Stimulated activated CD8-positive, alpha-beta memory T cell treated with anti-CD3 and anti-CD28 coated beads, Interleukin-15, amount 100 ng/mL, for 4 hours (primary cell): ENCODE measurements at places on chromosomes 2 and 18.

DNA sequence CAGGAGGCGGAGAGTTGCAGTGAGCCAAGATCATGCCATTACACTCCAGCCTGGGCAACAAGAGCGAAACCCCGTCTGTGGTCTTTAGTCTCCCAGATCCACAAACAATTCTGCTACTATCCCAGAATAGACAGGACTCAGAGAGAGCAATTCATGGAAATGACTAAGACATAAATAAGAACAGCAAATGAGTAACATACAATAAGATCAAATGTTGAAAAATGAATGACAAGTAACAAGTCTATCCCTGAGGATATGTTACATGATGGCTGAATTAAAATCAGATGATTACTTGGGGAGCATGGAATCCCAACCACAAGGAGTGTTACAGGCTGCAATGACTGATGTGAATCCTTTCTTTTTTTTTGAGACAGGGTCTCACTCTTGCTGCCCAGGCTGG is 10.3 kb downstream of the ARL5A start:
- no peak for DNase-seq

DNA sequence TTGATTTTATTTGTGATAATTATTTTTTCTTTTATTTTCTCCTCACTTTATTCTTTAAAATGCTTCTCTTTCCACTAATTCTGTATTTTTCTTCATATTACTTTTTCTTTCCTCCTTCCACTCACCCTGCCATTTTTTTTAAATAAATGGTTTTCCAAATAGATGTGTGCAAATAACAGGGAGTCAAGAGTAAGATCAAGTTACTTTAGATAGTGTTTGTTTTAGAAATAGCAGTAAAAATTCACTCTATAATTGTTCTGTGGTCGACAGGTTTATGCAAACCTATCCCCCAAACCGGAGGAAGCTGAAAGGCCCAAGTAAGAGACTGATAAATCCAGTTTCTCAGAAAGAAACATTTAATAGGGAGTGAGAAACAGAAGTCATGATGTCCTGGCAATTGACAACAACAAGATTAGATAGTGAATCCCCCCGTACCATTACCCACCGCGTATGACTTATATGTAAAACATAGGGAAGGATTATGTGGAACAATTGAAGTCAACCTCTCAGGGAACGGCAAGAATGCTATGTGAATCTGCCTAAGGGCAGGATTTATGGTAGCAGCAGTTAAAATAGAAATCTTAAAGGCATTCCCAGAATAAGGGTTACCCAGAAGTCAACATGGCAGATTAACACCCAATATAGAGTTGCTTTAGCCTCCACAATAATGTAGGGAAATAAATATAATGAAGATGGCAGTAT is 75.5 kb downstream of the KYNU start:
- DNase-seq = no peak

- DNase-seq = no peak
Measured at GRCh38 chr18:2529154-2529553, 42.2 kb downstream of the METTL4 start.

DNA sequence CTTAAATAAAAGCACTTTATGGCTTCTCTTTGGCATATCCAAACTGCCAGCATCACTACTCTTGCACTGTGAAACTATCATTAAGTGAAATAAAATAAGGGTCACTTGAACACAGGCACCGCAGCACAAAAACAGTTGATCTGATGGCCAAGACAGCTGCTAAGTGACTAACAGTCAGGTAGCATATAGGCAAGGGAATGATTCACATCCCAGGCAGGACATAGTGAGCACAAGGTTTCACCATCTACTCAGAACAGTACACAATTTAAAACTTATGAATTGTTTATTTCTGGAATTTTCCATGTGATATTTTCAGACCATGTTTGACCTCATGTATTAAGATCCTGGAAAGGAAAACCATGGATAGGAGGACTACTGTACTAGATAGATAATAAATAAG is 214.2 kb downstream of the MREG start:
- no peak for DNase-seq

DNA sequence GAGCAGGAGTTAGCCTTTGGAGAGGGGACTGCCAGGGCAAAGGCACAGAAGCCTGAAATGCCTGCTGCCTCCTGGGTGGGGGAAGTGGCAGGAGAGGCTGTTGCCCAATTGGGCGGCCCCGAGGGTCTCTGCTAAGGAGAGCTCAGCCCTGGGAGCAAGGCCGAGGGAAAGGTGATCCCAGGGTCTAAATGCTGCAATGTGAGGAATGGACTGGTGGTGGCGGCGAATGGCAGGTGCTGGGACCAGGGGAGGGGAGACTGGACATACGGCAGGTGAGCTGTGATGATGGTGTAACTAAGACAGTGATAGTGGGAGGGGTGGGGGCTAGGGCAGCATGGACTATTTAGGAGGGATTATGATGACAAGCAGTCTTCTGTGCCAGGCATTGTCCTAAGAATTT is 104.0 kb downstream of the DYSF start:
- no peak for DNase-seq

DNA sequence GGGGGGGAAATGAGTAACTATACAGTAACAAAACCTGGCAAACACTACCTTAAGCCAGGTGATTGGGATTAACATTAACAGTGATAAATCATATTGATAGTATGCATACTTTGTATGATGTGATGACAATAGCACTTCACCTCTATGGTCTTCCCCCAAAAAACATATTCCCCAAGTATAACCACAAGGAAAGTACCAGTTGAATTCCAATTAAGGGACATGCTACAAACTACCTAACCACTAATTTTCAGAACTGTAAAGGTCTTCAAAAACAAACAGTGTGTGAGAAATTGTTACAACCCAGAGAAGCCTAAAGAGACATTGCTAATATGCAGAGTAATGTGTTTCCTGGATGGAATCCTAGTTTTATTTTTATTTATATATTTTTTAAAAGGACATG is 152.4 kb downstream of the ZRANB3 start:
- DNase-seq = no peak

DNA sequence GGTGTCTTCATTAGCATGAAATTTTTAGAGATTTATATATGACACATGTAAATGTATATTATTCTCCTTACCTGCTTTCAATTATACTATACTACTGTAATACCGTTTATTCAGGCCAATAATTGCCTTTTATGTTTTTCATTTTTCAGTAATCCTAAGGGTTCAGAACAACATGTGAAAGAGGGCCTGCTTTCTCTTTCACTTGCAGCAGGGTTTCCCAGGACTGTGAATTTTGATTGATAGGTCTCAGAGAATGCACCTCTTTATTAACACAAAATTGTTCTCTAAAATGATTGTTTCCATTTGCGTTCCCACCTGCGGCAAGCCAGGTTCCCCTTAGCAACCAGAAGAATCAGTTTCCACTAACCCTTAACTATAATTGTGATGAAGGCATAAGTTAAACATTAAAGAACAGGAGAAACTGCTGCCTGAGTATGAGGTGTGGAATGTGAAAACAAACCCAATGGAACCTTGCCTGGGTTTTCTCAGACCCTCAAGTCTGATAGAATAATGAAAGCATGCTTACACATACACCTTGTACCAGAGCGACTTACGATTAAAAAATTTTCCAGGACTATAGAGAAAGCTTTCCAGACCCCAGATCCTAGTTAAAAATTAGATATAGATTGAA is 1591.2 kb upstream of the LRRTM1 start:
- no peak for DNase-seq

- no peak for DNase-seq
Measured at GRCh38 chr2:88658881-88659537, 31.7 kb upstream of the EIF2AK3 start.

DNA sequence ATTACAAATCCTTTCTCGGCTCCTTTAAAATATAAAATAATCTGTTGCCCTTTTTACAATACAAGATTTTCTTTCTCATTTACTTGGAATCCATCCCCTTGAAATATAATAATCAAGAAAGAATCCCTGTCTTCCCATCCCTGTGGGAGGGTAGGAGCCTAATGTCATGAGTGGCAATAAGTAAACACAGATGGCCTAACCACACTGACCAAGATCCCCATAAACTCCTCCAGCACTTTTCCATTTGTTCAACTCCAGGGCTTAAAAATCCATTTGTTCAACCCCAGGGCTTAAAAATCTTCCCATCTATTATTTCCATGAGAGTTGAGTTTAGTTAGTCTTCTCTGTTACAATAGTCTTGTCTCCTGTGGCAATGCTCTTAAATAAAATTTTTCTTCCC is 297.6 kb downstream of the CDH7 start:
- DNase-seq = no peak

- no peak for DNase-seq
Measured at GRCh38 chr2:10345126-10345525, 42.4 kb downstream of the HPCAL1 start.

- no peak for DNase-seq
Measured at GRCh38 chr18:68779169-68779568, 18.7 kb upstream of the CCDC102B start.

GRCh38 chr18:404061-404636 is 96.4 kb downstream of the COLEC12 start:
- DNase-seq = no peak

DNA sequence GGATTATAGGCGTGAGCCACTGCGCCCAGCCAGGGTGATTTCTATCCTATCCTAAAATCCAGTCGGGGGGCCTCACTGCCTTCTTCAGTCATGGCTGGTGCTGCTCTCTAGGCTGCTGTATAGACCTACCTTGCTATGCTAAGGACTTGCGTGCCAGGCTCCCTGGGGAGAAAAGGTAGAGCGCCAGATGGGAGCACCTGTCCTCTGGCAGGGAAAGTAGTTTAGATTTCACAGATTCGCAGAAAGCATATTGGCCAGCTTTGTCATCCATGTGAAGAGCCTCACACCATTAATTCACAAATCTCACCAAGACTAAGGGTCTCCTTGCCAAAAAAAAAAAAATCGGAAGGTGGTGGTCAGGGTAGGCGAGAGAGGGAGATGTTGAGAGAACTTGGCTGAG is 217.6 kb downstream of the ATAD2B start:
- no peak for DNase-seq

GRCh38 chr18:13390711-13391110 is 172.2 kb downstream of the LDLRAD4 start:
- DNase-seq = no peak

GRCh38 chr2:47950340-47951301 is 44.3 kb upstream of the FBXO11 start:
- no peak for DNase-seq

DNA sequence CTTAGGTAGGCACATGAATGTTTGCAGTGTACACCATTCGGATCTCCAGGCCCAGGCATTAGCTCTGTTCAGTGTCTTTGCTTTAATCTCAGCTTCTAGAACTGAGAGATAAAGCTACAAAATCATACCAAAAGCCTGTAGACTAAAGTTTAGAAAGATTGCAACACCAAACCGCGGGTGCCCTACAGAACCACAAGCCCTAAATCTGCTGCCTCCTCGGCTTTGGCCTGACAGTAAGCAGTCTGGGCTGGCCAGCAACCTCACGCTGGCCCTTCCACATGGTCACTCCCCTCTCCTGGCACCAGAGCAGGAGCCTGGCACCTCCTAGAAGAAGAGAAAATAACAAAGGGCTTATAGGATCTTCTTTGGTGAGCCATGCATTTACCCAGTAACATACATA is 8.9 kb upstream of the OSR1 start:
- DNase-seq = no peak

DNA sequence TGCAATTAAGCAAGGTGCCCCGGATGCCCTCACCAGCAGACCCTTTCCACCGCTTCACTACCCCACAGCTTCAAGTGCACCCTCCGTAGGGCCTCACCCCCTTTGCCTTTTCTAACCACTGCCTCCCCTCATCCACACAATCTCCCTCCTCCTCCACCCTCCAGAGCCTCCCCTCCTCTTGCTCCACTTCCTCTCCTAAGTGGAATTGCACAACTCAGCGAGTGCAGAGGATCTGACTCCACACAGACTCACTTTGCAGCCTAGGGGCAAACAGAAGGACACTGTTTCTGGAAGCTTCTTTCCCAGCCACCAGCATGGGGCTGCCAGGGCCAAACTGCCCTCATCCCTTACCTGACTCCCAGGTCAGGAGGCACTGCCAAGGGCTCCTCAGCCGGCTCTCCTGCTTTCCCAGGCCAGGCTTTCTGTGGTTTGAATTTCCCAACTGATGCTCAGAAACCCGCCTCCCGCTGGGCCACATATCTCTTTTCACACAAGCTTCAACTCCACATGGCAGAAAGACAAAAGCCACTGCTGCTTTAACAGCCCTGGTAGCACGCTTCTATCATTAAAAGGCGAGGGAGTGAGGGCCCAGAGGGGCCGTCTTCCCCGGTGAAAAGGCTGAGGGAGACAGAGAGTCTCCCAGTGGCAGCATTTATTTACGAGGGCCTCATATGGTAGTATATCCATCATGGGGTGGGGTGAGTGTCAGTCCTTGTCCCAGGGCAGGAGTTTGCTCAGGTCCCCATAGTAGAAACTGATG is 74.7 kb upstream of the MGAT4A start:
- no peak for DNase-seq

DNA sequence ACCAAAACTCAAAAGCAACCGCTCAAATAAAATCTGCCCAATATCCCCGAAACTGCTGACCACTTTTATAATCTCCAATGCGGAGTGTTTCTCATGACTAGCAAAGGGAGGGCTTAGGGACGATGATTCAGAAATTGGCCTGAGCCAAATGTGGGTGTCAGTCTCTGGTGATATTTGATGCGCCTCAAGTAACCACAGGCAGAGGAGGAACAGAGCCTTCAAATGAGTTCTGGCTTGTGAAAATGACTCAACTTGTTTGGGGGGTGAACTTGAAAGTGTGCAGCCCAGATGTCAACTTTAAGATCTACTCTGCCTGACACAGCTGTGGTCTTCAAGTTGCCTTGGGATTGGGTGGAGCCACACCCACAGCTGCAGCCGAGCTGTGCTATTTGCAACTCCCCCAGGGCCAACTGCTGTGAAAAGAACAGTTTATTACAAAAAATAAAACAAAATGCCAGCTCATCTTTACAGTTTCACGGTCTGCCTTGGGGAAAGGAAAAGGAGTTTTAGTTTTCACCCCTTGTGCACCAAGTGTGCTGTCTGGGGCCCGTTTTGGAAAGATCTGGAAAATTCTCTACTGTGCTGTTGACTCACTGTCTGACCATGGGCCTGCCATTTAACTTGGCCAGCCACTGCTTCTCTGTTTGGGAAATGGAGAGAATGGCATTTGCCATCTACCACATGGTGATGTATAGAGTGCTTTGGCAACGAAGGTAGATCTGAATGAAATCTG is 222.1 kb downstream of the MTX2 start:
- DNase-seq = no peak

- no peak for DNase-seq
Measured at GRCh38 chr2:47002480-47003381, 87.1 kb upstream of the MCFD2 start.

- no peak for DNase-seq
Measured at GRCh38 chr2:120410487-120410886, 64.6 kb downstream of the INHBB start.
